ENCODE measurements at places on chromosomes 7 and 10.

GRCh38 chr7:111730476-111731300, 168.4 kb upstream of the IMMP2L start:
- peak; percentile 23 for DNase-seq

DNA sequence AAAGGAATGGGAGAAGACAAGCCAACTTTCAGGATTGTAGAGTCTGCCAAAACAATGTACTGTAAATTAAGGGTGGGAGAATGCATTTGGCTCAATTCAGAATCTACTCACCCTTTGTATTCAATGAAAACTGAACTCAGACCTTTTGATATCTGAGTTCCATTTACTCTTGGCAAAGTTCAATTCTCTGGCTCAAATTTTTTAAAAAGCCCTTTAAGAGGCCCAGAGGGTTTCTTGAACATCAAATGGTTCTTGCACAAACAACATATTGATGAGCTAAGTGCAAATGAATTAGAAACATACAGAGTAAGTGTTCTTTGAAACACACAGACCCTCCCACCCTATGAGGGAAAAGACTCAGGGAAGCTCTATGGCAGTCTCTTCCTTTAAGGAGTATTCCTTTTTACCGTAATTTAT, 5.2 kb upstream of the XPNPEP1 start:
- DNase-seq = no peak

DNA sequence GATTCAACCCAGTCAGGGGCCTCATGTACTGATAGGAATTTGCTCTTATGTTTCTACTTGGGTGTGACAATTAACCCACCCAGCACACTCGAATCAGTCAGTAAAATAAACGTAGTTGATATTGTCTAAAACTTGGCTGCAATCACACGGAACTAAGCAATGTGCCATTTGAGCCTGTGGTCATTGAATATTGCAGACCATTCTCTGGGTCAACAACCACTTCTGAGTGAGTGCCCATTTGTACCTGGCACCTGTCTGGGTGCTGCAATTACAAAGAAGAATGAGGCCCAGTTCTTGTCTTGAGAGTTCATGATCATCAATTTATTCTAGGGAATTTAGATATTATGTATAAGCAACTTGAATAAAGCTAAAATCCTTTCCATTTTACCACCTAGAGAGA, 29.8 kb downstream of the NPY start:
- no peak for DNase-seq

- peak; percentile 87 for DNase-seq
Measured at GRCh38 chr7:36749282-36749960, 25.1 kb upstream of the AOAH start.

DNA sequence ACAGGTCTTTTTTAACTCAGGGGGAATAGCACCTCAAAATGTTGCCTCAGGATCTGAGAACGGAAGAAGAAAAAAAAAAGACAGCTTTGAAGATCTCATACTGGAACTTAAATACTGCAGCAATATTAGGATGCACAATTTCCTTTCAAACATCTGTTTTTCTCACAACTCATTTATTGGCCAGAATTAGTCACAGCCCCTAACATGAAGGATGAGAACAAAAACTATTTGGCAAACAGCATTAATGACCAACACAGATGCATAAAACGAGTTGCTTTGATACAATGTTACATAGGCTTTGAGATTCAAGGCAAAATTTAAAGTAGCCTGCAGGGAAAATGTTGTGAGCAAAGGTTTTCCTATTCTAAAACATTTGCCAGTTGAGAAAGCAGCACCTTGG, 36.5 kb downstream of the JMJD1C start:
- DNase-seq = peak; percentile 76

GRCh38 chr7:92720604-92721350, 115.6 kb downstream of the CDK6 start:
- DNase-seq = no peak

GRCh38 chr7:158227258-158227984, 360.2 kb downstream of the PTPRN2 start:
- no peak for DNase-seq

GRCh38 chr7:70698219-70698832, 433.6 kb upstream of the GALNT17 start:
- peak; percentile 57 for DNase-seq

DNA sequence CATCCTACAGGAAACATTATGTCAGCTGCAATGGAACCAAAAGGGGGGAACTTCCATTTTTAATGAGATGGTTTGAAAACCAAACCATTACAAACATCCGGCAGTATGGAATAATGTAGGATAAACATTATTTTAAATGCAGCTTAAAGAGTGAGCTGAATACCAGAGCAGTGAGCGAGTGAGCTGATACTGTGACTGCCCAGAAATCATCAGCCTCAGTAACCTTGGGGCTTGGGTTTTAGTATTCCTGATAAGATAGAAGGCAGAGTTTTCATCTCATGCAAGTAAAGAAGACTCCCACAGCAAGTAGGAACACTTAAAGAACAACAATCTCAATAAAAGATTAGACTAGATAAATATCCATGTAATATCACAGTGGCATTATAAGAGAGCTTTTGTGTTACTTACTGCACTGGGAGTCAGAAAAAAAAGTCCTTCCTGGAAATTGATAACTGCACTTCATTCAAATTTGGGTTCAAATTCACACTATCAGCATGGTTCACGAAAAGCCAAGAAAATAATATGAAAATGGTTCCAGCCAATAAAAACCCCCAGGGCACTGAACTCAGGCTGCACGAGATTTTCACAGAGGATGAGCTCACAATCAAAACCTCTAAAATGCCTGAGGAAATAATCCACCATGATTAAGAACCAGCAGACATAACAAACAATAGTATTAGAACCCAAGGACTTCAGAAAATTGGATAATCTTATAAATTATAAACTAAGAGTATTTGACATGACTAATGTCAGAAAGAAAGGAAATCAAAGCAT, 115.7 kb downstream of the MTPAP start:
- DNase-seq = no peak

GRCh38 chr10:6692856-6693255, 112.8 kb upstream of the PRKCQ start:
- no peak for DNase-seq

DNA sequence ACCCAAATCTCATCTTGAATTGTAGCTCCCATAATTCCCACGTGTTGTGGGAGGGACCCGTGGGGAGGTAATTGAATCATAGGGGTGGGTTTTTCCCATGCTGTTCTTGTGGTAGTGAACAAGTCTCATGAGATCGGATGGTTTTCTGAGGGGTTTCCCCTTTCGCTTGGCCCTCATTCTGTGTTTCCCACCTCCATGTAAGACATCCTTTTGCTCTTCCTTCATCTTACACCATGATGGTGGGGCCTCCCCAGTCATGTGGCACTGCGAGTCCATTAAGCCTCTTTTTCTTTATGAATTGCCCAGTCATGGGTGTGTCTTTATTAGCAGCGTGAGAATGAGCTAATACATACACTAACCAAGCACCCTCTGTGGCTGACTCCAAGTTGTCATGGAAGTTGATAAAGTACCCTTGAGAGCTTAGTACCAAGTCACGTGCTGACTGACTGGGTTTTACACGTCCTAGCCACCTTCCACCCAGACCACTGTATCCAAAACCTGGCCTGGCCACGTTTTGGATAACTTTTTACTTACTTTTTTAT, 614.4 kb downstream of the SDK1 start:
- peak; percentile 12 for DNase-seq

DNA sequence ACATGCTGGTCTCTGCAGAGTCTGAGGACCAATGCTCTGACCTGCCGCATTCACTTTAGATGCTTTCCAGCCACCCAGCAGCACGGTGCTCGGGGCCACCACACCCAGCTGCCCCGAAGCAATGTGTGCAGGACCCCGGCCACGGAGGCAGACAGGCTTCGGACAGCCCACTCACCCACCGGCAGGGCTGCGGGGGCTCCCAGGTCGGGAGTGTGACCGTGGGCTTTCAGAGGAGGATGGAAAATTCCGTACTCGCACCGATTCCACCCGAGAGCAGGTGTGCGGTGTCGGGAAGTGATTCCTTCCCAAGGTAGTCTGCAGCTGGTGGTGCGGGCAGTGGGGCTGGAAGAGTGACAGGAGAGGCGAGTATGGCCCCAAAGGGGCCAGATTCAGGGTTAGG, 190.9 kb downstream of the DNAJB6 start:
- no peak for DNase-seq

DNA sequence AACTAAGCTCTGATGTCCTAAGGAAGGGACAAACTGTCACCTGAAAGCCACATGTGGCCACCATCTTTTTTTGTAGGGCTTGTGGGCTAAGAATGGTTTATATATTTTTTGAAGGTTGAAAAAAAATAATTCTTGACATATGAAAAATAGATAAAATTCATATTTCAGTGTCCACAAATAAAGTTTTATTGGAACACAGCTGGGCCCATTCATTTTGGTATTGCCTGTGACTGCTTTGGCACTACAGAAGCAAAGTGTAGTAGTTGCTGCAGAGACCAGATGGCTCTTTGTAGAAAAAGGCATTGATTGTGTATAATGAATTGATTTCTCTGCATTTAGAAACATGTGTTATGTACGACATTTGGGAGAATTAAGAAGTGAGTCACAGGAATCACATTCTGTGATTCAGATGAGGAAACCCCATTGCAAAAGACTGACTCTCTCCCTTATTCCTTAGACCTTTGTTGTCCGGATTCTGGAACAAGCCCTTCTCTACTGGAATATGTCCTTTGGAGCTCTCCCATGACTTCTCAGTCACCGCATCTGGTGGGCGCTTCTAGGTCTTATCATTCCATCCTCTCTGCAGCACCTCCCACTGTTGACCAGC, 438.7 kb downstream of the LRMDA start:
- no peak for DNase-seq

DNA sequence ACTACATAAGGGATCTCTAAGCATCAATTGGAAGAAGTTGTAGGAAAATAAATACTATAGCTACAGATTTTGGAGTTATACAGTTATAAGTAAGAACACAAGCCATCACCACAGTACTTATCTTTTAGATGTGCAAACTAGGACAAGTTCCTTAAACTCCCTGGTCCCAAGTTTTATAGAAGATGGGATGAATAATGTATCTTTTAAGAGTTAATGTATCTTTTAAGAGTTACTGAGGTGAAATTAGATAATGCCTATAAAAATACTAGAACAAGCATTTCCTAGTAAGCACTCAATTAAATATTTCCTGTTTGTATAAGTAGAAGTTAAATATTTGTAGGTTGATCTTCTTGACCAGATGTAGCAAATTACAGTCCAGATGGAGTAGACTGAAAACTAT, 56.8 kb downstream of the SEMA3A start:
- no peak for DNase-seq

DNA sequence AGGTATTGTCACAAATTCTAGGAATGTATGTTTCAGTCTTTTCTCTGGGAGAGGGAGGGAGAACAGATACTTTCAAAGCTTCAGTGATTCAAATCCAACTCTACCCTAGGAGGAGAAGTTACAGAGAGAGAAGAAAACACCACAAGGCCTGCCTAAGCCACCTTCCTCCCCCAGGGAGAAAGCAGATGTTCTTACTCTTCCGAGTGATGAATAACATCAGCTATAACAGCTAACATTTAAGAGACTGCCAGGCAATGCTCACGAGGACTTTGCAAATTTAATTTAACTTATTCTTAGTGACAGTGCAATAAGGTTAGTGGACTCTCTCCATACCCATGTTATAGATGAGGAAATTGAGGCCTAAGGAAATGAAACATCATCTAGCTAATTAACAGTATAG, 36.8 kb downstream of the TAS2R41 start:
- no peak for DNase-seq

DNA sequence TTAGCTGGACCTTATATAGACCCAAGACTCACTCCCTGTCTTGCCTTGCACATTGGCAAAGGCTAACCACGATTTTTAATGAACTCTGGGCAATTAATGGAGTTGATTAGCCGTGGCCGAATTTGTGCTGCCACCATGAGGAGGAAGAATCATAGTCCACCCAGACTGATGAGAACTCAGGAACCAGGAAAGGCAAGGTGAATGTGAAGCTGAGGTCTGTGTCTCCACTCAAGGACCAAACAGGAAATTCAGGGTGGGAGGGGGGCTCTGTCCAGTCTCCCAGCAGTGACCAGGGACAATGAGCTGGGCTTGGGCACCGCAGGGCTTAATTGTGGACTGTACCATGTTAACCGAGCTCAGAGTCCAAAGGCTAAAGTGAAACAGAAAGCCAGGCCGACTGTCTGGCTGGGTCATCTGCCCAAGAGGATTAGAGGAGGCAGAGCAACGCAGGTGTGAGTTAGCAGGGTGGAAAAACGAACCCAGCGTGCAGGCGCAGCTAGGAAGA, 127.0 kb upstream of the JCAD start:
- no peak for DNase-seq

DNA sequence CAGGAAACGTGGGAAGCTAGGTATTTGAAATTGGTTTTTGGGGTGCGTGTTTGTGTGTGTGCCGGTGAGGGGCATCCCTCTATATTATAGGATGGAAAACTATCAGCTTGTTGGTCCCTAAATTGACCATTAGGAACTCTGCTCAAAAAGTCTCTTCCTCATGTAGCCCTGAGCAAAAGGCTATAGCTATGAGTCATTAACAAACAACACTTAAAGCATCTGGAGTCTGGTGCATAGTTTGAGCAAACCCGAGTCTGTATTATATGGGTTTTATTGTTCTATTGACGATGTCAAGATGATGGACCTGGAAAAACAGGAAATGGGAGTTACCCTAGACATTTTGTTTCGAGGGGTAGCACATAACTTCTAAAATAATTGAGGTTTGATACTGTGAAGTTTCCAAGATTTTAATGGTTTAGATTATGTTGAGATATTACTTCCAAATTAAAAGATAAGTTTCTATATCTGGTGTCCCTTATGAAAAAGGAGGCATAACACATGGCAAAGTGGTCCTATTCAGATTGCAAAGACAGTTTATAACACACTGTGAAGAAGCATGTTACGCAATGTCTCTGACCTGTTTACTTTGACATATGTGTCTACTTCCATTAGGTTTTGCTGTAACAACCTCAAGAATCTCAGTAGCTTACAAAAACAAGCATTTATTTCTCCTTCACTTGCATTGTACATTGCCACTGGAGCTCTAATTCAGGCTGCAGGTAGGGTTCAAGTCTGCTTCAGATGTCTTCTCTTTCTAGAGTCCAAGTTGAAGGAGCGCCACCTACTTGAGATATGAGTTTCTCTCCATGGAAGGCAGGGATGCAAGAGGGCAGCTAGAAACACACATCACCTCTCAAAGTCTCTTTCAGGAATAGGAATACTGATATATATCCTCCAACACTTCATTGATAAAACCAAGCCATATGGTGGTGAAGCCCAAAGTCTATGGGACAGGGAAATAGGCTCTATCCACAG, 357.7 kb downstream of the PHF14 start:
- no peak for DNase-seq

GRCh38 chr7:24713850-24714675, 43.2 kb downstream of the GSDME start:
- no peak for DNase-seq

- peak; percentile 55 for DNase-seq
Measured at GRCh38 chr7:137399827-137400823, 56.6 kb upstream of the PTN start.

DNA sequence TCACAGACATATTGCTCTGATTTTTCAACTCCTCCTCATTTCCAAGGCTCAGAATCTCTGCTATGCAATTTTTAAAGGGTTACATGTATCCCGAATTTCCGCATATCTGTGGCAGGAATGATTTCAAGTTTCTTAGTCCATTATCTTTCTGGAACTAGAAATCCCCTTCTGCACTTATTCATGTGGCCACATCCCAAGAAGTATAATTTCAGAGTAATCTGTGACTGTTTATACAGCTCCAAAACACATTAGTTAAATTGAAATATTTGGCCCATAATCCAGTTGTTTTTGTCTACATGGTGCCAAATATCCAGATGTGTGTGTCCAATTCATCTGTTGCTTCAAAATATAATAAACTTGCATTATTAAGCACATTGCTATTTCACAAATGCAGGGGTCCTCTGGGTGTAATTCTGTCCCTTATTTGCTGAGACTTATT, 271.2 kb downstream of the ARHGAP12 start:
- no peak for DNase-seq

GRCh38 chr7:119802147-119802546, 470.8 kb upstream of the KCND2 start:
- DNase-seq = peak; percentile 9
